Fibroblast of villous mesenchyme (primary cell): ENCODE measurements at places on chromosomes 16 and 17.

- DNase-seq: no peak
Measured at GRCh38 chr16:27722207-27722606, 172.3 kb downstream of the KATNIP start.

DNA sequence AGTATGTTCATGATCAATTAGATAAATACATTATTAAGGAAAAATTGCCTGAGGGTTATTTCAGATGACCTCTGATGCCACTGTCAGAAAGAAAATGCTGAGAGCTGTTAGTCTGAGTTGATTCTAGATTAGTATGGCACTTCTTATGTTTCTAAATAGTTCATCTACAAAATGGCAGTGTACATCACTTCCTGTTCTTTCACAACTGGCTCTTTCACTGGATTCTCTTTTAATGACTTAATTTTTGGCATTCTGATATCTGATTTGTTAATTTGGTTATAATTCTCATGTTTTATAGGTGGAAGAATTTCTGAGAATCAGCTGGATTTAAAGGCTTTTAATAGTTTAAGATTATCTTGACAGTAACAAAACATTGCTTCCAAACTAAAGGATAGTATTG lies 3.3 kb downstream of the TAOK1 start:
- peak; percentile 60 for DNase-seq

DNA sequence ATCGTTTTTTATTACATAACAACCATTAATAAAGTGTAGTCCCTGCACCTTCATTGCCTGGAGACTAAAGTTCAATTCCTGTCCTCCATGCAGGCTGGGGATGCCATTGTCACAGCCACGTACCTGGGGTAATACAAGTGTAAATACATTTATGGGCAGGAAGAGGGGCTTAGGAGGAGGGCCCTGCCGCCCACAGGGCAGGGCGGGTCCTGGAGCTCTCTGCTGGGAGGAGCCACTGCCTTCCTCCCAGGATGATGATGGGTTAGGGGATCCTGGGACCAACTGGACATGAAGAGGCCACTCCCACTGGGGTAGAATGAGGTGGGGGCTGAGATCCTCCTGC lies 44.1 kb upstream of the SLC38A10 start:
- DNase-seq: no peak

- DNase-seq: no peak
Measured at GRCh38 chr17:82703935-82704865, 5.7 kb upstream of the RAB40B start.

- no peak for DNase-seq
Measured at GRCh38 chr17:67679225-67679624, 38.5 kb upstream of the NOL11 start.

DNA sequence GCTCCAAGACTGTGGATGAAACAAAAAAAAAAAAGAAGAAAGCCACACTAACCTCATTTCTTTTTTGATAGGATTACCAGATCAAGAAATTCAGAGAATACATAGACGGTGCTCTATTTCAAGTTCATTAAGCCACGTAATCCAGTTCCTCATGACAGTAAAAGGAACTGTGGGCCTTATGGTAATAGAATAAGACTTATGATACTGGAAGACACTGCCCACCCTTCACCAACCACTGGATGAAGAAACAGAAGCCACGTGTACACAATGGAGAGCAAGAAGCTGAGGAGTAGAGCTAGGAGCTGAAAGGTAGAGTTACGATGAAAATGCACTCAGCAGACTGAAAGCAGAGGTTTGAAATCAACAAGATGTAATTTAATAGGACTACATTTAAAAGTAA lies 11.2 kb downstream of the NCBP3 start:
- no peak for DNase-seq

GRCh38 chr16:89720551-89720812 lies 216 bp downstream of the VPS9D1 start:
- DNase-seq: peak; percentile 26

DNA sequence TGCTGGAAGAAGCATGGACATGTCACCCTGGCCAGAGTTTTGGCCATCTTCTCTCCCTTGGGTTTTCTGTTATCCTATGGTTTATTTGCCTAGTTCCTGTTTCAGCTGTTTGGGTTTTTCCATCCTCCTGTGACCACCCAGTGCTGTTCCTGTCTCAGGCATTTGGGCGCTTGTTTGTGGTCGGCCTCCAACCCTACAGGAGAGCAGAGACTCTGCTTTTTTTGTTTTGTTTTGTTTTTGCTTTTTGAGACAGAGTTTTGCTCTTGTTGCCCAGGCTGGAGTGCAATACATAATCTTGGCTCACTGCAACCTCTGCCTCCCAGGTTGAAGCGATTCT lies 3.3 kb upstream of the ZC3H7A start:
- peak; percentile 39 for DNase-seq

DNA sequence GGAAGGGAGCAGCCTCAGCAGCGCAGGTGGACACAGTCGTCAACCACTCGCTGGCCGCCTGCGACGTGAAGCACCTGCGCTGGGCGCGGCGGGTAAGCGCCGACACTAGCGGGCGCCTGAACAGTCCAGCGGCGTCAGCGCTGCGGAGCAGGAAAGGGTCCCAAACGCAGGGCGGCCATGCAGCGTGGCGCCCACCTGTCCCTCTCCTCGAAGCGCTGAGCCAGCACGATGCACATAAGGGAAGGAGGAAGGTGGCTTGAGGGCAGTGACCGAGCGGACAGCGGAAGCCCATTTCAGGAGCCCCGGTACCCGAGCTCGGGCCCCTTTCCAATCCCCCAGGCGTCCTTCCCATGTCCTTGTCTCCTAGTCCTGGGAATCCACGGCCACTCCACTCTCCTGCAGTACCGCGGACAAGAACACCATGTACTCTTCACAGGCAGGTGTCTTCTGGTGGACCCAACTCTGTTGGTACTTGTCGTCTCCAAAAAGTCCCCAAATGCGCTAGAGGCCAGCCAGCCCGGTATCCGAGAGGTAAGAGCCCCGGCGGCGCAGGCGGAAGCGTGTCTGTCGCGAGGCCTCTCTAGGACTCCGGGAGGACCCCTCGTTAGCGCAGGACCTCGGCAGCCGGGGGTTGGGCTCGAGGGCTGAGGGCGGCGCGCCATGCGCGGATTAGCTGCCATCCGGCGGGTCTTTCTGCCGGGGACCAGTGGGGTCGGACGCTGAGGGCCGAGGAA lies 14.4 kb downstream of the ZNF232 start:
- DNase-seq: no peak

GRCh38 chr17:56838687-56839086 lies 4.7 kb downstream of the DGKE start:
- DNase-seq: no peak

DNA sequence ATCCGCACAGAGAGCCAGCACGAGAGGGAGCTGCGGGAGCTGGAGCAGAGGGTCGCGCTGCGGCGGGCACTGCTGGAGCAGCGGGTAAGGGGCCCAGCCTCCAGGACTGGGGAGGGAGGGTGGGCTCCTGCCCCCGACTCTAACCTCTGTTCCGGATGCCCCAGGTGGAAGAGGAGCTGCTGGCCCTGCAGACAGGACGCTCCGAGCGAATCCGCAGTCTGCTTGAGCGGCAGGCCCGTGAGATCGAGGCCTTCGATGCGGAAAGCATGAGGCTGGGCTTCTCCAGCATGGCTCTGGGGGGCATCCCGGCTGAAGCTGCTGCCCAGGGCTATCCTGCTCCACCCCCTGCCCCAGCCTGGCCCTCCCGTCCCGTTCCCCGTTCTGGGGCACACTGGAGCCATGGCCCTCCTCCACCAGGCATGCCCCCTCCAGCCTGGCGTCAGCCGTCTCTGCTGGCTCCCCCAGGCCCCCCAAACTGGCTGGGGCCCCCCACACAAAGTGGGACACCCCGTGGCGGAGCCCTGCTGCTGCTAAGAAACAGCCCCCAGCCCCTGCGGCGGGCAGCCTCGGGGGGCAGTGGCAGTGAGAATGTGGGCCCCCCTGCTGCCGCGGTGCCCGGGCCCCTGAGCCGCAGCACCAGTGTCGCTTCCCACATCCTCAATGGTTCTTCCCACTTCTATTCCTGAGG lies 4.4 kb downstream of the HIRIP3 start:
- no peak for DNase-seq

DNA sequence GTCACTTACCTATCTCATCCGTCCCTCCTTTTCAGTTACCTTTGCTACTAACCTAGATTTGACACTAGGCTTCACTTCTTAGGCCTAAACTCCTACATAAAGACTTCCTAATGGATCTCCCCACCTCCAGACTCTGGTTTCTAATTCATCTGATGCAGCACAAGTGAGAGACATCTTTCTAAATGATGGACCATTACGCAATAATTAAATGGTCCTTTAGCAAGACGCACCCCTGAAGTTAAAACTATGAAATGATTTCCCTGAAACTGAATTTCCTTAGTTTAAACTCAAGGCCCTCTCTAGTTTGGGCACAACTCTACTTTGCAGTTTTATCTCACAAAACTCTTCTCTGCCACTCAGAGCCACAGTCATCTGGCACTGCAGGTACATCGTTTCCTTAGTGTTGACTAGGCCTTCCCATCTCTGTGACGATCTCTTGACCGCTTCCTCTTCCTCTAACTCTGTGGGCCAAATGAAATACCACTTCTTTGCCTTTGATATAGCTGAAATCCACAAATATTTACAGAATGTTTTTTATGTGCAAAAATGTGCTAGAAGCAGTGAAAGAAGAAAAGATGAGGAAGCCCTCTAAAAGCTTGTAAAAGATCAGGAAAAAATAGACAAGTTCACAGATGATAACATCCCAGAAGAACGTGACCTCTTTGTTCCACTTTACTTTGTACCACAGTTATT lies 3.3 kb downstream of the SYNRG start:
- peak; percentile 7 for DNase-seq

DNA sequence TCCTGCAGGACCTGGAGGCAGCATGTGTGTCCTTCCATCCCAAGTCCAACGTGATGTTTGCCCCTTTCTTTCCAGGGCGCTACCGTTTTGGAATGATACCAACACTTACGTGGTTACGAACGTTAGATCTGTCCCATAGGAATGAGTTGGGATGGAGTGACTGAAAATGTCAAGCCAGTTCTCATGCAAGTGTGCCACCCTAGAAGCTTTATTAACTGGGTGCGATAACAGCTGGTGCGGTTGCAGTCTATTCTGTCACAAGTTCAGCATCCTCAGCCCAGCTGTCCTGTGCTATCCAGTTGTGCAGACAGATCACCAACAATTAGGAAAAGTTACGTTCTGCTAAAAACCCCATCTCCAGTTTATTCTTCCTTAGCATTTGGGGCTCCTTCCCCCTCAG lies 52.5 kb downstream of the BANP start:
- no peak for DNase-seq

DNA sequence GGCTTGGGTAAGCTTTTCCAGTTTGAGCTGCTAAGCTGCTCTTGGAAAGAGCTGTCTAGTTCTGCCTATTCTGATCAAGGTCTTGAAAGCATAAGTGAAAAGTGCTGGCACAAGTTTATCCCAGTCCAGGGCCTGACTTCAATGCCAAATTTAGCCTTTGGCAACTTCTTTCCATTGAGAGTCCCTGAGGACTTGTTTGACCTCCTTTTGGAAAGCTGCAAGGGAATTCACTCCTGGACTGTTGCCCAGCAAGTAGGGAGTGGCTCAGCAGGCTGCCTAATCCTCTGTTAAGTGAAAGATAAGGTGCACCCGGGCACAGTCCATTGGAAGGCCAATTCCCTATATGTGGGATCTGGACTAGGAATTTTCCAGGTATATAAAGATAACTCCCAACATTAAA lies 16.0 kb upstream of the TANC2 start:
- DNase-seq: peak; percentile 92

- no peak for DNase-seq
Measured at GRCh38 chr16:89993971-89994370, 25.3 kb downstream of the DBNDD1 start.

DNA sequence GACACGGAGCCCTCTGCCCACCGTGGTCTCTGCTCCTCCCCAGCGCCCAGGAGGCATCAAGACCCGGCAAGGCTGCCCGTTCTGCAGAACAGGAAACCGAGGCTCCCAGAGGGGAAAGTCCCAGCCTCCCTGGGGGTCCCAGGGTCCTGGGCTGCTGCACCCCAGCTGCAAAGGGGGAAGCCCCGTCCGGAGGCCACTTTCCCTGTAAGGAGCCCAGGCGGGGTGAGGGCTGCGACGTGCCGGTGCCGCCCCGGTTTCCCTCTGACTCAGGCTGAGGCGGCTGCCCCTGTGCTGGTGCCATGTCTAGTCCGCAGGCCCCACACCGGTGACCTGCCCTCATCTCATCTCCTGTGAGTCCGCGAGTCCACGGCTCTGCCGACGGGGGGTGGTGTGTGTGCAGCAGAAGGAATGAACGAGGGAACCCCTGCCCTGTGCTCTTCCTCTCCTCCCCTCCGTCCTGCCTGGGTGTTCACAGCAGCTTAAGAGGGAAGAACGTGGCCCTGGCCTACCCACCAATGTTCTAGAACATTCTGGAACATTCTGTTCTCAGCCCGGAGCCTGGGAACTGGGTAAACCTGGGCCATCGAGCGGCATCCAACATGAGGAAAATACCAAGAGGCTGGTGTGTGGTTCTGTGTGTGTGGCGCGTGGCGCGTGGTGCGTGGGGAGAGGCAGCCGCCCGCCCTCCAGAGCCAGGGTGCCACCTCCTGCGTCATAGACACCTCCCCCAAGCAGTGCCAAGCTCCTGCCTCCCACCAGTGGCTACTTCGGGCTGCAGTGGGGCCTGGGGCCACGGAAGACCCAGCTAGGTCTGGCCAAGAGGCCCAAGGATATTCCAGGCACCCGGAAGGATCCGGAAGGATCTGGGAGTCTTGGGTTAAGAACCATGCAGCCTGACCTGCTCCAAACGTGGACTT lies 7.0 kb upstream of the CBFA2T3 start:
- DNase-seq: no peak

- peak; percentile 53 for DNase-seq
Measured at GRCh38 chr17:27473748-27474609, 17.7 kb downstream of the KSR1 start.

- no peak for DNase-seq
Measured at GRCh38 chr17:78304549-78305037, 55.3 kb downstream of the SOCS3 start.

- DNase-seq: no peak
Measured at GRCh38 chr17:8746501-8747236, 2.0 kb upstream of the CCDC42 start.

DNA sequence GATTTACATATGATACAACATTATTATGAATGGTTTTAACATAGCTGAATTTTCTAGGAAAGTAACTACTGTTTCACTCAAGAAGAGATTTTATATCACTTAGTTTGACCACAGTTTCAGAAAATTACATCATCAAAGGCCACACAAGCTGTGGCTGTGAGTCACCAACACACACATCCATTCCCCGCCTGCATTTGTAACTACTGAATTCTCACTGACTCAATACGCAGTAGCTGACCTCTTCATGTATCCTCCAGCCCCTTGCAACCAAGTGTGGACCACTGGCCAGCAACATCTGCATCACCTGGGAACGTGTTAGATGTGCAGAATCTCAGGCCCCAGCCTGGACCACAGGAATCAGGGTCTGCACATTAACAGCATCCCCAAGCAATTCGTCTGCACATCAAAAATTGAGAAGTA lies 197.6 kb downstream of the XYLT1 start:
- peak; percentile 88 for DNase-seq

DNA sequence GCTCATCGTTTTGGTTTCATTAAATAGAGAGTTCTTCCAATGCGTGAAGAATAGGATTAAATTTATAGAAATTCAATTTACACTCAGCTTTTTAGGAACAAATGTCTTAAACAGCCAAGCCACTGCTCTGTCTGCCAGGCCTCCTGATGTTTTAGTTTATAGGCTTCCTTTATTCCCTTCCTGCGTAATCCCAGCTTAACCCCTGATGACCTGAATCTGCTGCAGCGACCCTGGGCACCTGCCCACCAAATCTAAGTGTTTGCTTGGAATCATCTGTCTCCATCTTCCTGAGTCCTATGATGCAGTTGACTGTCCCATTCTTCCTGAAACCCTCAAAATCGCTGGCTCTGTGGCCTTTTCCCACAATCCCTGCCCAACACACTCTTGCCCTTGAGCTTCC lies 179.9 kb downstream of the GSG1L start:
- DNase-seq: no peak

GRCh38 chr17:75631353-75631752 lies 1.9 kb upstream of the SMIM5 start:
- no peak for DNase-seq
